Activated gamma-delta T cell (primary cell): ENCODE measurements at places on chromosomes 11 and 22.

DNA sequence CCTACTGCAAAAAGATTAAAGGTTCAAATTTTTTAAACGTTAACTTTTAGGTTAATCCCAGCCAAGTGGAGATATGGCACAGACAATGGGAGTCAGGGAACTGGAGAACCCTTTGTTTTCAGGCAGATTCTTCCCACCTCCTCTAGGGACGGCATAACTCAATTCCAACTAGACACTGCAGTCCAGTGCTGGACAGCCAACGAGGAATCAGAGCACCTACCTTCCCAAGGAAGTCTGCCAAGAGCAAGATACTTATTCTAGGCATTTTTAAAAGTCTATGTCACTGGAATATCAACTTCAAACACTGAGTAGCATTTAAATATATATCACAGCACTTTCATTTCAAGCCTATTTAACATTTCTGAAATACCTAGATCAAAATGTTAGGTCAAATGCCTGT, 7.3 kb downstream of the CADM1 start:
- no peak for DNase-seq

DNA sequence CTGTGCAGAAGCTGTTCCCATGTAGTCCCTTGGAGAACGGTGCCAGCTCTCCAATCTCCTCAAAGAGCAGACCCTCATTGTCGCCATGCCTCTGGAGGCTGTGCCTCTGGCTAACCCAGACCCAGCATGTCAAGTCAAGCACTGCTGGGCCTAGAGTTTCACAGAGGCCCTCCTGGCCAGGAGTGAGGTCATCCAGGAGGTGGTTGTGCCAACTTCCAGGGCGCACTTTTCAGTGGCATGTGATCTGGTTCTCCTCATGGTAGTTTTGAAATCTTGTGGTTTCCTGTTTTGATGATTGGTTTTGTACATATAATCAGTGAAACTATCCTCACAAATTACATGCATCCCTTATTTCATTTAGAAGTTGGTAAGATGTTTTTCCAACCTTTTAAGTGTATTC, 78.9 kb downstream of the PPFIBP2 start:
- DNase-seq, result no peak

GRCh38 chr11:68014157-68014946, 4.2 kb downstream of the ALDH3B1 start:
- no peak for DNase-seq

- no peak for DNase-seq
These were observed 6.6 kb upstream of the MS4A18 start for GRCh38 chr11:60717956-60718355.

GRCh38 chr11:2194877-2195755, 23.5 kb upstream of the TH start:
- DNase-seq, result no peak

GRCh38 chr11:128790196-128790595, 76.9 kb downstream of the KCNJ1 start:
- DNase-seq, result no peak

DNA sequence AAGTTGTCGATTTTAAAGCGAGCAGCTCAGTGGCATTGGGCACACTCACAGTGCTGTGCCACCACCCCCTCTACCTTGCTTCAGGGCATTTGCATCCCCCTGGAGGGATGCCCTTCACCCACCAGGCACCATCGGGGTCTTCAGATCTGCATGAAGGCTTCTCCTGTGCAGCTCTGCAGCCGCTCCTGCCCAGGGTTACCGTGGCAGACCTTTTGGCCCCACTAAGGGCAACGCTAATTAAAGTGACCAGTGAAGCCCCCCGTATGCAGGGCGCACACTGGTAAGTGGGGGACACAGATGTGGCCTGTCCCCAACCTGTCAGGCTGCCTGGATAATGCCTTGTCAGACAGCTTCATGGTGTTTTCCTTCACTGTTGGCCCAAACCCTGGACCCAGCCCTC, 1117.7 kb downstream of the BRD1 start:
- no peak for DNase-seq

- no peak for DNase-seq
These were observed 7.2 kb downstream of the WT1 start for GRCh38 chr11:32427935-32428664.

GRCh38 chr22:38494498-38494897, 11.6 kb downstream of the DDX17 start:
- no peak for DNase-seq

- no peak for DNase-seq
These were observed 138.8 kb upstream of the UBASH3B start for GRCh38 chr11:122516686-122517085.

DNA sequence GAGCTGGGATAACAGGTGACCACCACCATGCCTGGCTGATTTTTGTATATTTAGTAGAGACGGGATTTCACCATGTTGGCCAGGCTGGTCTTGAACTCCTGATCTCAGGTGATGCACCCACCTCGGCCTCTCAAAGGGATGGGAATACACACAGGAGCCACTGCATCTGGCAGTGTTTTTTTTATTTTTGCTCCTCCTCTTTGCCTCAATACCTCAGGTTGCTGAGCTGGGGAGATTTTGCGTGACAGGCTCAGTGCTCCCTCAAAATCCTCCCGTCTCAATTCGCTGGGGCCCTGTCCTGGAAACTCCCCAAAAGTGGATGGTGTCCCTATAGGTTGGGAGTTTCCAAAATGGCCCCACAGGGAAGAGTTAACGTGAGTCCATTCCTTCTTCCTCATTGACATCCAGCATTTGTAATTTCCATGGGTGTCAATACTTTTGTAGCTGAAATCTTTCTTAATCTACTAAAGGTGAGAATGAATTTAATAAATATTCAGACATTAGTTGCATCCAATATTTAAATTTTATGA, 71.8 kb downstream of the GGTLC2 start:
- DNase-seq, result no peak

DNA sequence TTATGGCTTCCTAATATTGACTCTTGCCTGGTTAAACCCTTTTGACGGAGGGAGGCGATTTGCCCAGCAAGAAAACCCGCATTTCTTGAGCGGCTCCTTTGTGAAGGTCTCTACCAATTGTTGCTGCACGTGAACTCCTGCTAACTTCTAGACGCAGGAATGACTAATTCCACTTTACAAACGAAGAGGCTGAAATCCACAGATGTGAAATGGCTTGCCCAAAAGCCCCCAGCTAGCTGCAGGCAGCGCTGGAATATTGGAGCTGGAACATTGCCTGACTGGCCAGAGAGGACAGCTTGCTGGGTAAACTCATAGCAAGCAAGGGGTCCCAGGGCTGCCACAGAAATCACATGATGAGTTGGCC, 542 bp downstream of the GCAT start:
- DNase-seq, result no peak

GRCh38 chr22:46233231-46233630, 16.9 kb downstream of the CDPF1 start:
- DNase-seq, result no peak

DNA sequence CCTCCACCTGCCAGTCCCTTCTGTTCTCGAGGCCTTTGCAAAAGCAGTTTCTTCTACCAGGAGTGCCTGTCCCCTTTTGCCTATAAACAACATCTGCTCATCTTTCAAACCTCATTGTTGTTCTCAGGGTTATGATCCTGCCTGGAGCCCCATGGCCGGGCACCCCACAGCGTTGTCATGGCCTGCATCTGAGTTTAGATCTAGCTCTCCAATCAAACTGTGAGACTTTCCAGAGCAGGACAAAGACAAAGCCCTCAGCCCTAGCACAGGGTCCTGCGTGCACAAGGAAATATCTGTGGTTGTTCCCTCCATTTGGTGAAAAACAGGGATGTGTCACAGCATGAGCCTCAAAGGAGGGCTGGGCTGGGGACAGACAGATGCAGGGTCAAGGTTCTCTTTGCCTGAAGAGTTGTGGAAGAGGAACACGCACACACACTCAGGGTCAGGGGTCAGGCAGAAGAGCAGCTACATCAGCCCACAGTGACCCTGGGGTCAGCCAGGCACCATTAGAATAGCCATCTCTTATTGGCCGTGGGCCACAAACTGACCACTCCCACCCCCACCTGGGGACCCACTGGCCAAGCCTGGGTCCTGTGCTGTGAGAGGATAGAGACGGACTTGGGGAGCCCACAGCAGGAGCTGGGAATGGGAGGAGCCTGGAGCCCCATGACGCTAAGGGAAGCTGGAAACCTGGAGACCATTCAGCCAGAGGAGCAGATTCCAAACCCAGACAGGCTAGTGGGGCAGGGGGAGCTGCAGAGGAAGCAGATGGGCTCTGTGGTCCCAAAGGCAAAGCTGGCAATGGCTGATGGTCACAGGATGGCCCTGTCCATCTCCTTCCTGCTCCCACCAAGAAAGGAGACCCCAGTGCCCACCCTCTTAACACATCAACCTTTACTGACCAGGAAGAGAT, 99.4 kb downstream of the PDE2A start:
- no peak for DNase-seq

- DNase-seq, result no peak
These were observed 19.8 kb upstream of the CDON start for GRCh38 chr11:126082251-126083109.

DNA sequence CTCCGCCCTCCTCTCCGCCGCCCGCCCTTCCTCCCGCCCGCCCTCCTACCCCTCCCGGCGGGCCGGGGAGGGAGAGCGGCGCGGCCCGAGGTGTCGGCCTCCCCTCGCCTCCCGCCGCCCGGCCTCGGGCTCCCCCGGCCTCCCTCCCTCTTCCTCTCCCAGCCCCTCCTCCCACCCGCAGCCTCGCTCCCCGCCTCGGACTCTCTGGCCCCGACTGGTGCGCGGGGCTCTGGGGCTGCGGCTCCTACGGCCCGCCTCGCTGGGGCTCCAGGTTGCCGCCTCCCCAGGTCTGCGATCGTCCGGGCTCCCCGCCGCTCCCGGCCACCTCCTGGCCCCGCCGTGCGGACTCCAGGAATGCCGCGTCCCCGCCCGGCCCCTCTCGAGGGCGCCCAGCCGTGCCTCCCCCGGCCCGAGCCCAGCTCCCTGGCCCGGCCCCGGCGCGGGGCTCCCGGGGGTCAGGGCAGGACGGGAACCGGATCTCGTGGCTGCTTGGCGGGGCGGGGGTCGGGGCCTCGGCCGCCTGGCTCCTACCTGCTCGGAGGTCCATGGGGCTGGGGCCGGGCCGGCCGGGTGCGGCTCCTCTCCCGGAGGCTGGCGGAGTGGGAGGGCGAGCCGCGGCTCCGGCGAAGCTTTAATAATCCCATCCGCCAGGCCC, at the start of gene CLCF1:
Gene CLCF1, minus strand, starts transcription at position 606 of the 655 bp plus-strand sequence. Its CDS starts 59 bp downstream, at position 547.
- peak; percentile 53 for DNase-seq

DNA sequence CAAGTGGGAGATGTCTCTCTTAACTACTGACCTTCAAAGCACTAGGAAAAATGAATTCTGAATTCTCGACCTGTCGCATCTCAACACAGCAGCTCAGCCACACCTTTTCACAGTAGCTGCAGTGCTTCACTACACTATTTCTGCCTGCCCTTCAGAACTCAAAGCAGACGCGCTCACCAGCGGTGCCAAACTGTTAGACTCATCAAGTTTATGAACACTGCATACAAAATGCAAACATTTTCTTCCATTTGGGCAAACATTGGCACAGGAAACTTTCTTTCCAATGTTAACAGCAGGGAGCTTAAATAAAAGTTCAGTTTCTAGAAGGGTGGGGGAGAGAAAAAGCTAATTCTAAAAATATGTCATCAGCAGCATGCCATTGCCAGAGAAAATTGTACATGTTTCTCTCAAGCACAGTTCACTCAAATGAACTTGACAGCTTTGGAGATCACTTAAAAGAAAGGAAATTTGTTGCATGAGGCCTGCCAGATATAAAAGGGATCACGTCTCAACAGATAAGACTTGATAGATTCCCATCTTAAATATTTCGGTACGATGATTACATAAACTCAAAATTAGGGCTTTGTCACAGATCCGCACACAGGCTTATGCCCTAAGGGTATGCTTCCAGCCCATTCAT, 82.7 kb downstream of the CADM1 start:
- DNase-seq, result no peak

- no peak for DNase-seq
These were observed 25.8 kb upstream of the NUCB2 start for GRCh38 chr11:17250561-17251350.

- no peak for DNase-seq
These were observed 16.9 kb downstream of the TSPAN32 start for GRCh38 chr11:2318707-2319106.

GRCh38 chr11:74819400-74819799, 70.8 kb downstream of the RNF169 start:
- no peak for DNase-seq

GRCh38 chr22:45164270-45165088, 754 bp downstream of the NUP50 start:
- peak; percentile 39 for DNase-seq

- peak; percentile 80 for DNase-seq
These were observed at the start of gene ZBTB16 for GRCh38 chr11:114059278-114059983. Gene ZBTB16 (plus strand): TSS chr11:114059711. CDS start chr11:114063301, 3,590 bp downstream.

- no peak for DNase-seq
These were observed 429.5 kb downstream of the TENM4 start for GRCh38 chr11:79011357-79011756.

GRCh38 chr22:22882033-22882717, 5.4 kb upstream of the IGLL5 start:
- DNase-seq, result no peak

- DNase-seq, result no peak
These were observed 18.1 kb downstream of the TSPAN32 start for GRCh38 chr11:2319791-2320472.

- DNase-seq, result no peak
These were observed 203.7 kb downstream of the ARHGAP42 start for GRCh38 chr11:100890789-100891188.

DNA sequence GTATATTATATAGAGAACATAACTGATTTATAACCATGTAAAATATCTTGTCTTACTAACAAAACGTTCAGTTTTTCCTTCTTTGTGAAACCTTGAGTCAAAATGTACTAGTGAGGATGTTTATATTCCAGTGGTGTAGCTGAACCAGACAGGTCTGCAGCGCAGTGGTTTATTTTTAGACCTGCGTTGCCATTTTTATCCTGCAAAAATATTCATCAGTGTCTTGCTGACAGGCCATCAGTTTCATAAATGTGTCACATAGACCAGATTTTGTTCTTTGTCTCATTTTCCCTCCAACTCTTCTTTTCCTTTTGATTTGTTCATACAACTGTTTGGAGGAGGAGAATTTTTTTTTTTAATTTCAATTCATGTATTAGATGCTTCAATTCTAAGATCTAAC, 43.1 kb downstream of the HSD17B12 start:
- DNase-seq, result no peak

DNA sequence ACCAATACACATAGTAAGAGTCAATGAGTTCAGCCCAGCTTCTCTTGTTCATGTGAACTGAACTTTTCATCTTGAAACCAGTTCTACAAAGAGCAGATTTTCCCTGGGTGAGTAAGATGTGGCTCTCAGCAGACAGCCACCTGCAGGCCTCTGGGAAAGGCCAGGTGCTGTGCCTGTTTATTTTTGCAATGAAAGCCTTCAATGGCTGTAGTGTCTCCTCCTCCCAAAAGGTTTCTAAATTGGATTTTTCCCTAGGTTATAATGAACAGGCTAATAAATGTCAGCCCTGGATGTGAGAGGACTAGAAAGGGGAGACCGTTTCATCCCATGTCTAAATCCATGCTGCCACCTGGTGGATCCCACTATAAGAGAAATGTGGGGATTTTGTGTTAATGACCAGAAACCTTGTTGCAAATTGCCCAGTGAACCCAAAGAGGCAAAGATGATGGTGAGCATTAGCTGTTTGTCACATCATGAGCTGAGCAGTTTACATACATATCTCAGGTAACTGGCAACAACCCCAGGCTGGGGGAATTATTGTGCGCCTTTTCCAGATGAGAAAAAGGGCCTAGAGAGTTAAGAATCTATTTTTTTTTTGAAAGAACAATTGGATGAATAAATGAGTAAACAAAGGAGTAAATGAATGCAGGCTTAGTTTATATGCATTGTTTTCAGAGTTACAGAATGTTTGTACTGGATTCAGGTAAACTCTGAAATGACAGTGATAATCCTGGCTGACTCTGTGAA, 12.7 kb downstream of the C11orf91 start:
- no peak for DNase-seq

GRCh38 chr11:27427183-27427980, 45.2 kb downstream of the LGR4 start:
- DNase-seq, result no peak
